ENCODE measurements at places on chromosomes 7 and 10.

- no peak for DNase-seq
Measured at GRCh38 chr7:116368965-116369364, 130.6 kb upstream of the CAV2 start.

DNA sequence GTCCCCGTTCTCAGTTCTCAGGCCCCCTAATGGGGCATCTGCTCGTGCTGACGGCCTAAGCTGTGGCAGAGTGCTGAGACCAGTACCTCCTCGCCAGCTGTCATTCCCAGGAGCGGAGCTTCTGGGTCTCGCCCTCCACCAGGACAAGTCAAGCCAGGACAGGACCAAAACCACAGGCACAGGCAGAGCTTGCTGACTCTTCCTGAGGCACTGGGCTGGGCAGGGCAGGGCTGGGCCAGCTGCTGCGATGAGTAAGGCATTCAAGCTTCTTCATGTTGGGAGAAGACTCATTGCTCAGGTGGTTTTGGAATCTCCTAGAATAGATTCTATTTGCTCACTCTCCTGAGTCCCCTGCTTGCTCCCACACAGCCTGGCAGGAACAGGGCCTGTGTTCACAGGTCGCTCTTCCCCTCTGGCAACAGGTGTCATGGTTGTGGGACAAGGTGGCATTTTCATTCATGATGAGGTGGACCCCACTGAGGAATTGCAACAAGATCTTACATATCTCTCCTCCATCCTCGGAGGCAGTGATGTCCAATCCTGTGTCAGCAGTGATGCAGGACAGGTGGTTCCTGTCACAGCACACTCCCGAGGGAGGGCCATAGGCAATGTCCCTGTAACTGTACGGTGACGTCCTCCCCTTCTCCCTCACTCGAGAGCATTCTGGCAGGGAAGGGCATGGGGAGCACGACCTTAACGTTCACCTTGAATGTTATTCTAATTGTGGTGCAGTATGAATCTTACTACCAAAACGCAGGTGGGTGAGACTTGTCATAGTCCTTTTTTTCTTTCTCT lies 17.0 kb upstream of the SH3PXD2A start:
- DNase-seq = no peak

DNA sequence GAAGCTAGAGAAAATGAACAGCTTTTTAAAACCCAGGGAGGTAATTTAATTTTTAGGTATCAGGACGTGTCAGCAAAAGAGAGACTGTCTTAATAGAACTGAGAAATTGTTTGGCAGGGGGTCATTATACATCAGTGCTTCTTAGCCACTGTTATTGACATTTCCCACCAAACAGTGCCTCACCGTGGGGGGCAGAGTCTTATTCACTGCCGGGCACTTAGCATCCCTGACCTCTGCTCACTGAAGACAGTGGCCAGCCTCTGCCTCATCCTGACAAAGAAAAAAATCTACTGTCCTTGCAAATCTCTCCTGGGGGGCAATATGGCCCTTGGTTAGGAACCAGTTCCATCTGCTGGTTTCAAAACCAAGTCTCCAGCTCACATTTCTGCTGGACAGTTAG lies 14.2 kb upstream of the MKI67 start:
- no peak for DNase-seq

- no peak for DNase-seq
Measured at GRCh38 chr7:70761711-70762328, 370.1 kb upstream of the GALNT17 start.

- DNase-seq = no peak
Measured at GRCh38 chr10:50527442-50528043, 96.2 kb downstream of the SGMS1 start.

DNA sequence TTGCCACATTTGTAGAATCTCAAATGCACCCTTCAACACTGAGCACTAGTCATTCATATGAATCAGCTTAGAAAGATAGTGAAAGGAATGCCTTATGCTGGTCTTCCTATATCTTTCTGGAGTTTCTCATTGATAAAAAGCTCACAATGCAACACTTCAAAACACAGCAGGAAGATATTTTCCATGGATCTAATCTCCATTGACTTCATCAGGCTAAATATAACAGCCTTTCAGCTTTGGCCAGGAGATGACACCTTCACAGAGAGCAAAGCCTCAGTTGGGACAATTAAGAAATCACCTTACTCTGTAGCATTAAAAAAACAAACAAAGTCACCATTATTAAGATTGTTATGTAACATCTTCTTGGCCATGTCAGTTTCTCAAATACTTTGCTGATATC lies 6.7 kb downstream of the NRP1 start:
- DNase-seq = no peak

- DNase-seq = no peak
Measured at GRCh38 chr7:11078247-11078834, 104.7 kb downstream of the PHF14 start.

DNA sequence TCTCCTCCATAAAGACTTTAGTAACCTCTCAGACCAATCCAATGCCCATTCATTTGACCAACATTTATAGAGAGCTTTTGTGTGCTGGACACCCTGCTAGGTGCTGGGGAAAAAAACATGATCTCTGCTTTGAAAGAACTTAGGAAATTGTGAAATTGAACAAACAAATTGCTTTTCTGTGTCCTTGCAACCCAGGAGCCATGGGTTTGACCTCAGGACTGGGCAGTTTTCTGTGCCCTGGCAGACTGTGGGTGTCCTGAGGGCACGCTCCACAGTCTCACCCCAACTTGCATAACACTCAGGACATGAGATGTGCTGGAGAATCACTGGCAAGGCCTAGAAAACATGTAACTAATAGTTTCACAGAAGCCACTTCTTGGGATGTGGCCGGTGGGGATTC lies 429.1 kb upstream of the ZMIZ1 start:
- no peak for DNase-seq

DNA sequence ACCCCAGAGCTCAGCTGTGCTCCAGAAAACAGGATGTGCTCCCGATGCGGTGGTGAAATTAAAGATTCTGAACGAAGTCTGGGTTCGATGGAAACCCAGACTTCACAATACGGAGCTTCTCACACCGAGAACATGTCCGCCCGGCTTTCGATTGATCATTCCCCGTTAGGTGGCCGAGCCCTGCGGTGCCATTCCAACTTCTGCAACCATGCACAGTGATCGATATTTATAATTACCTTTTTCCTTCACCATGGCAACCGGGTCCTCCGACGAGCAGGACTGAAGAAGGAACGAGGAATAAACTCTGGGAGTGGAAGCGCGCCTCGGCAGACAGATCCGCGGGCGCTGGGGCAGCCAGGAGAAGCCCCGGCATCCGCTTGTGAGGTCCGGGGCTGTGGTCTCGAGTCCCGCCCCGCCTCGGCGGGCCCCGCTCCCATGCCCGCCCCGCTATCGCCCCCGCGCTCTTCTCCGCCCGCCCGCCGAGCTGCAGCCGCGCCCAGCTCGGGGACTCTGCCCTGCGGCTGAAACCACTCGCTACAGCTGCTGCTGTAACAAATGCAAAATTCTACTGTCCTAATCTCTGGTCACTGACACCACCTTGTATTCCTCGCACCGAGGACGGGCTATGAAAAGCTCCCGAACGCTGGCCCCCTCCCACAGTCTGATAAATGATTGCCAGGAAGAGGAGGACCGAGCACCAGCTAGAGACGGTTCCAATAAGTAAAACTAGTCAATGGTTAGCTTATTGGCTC lies 26.2 kb downstream of the ABLIM1 start:
- peak; percentile 32 for DNase-seq

- DNase-seq = no peak
Measured at GRCh38 chr10:101974091-101974971, 81.6 kb downstream of the ARMH3 start.

DNA sequence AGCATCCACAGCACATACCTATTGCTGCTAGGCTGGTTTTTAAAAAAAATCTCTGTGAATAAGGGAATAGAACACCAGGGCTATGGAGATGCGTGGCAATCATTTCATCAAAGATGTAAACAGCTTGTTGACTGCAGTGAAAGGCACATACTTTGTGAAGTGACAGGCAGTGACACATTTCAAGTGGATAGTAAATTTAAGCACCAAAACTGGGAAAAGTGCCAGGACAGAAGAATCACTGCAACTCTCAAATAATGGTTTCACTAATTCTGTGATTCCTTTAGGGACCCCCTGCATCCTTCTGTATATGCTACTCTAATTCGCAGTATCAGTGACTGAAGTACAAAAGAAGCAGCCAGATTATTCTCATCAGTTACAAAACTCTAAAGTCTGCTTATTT lies 145.2 kb upstream of the KLF14 start:
- DNase-seq = no peak

DNA sequence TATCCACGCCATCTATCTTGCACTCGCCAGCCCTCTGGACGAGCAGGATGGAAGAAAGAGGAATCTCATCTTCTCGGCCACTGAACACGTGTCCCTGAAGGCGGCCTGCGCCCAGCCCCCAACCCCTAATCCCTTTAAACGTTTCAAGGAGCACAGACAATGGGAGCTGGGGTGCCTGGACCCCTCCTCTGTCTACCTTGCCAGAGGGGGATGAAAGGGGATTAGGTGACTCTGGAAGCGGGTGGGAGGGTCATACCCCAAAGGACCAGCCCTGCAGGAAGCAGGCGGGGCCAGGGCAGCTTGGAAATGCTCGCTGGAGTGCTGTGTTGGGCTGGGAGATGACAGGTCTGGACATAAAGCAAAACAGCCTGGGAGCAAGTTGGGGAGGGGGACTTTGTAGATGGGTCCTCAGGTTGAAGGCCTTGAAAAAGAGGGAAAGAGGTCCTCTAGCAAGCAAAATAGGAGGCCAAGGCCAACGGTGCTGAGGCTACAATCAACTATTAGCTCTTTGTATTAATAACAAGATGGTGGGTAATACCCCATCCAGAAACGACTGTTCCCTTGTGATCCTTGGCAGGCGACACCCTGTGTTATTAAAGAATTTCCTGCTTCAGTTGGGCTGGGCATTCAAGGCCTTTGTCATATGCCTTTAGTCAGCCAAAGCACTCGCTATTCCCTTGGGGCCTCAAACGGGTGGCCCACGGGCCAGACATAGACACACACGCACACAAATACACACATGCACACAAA lies 126.5 kb upstream of the UNC5B start:
- peak; percentile 49 for DNase-seq

DNA sequence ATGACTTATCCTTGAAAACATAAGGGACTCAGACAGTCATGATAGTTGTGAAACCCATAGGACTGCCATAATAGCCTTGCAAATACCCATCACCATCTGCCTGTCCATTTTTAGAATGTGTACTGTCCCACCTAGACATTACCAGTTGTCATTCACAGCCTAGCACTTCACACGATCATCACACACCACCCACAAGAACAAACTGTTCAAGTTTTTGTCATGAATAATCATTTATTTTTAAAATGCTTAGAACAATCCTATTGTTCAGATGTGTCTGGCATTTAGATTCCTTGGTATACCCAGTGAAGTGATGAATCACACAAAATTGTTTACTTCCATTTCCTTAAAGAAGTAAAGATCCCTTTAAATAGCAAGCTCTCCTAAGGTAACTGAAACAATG lies 46.6 kb downstream of the CCDC3 start:
- no peak for DNase-seq

- DNase-seq = no peak
Measured at GRCh38 chr7:129285111-129285510, 60.3 kb downstream of the AHCYL2 start.

GRCh38 chr10:91901784-91902677 lies 7.3 kb downstream of the FGFBP3 start:
- no peak for DNase-seq

DNA sequence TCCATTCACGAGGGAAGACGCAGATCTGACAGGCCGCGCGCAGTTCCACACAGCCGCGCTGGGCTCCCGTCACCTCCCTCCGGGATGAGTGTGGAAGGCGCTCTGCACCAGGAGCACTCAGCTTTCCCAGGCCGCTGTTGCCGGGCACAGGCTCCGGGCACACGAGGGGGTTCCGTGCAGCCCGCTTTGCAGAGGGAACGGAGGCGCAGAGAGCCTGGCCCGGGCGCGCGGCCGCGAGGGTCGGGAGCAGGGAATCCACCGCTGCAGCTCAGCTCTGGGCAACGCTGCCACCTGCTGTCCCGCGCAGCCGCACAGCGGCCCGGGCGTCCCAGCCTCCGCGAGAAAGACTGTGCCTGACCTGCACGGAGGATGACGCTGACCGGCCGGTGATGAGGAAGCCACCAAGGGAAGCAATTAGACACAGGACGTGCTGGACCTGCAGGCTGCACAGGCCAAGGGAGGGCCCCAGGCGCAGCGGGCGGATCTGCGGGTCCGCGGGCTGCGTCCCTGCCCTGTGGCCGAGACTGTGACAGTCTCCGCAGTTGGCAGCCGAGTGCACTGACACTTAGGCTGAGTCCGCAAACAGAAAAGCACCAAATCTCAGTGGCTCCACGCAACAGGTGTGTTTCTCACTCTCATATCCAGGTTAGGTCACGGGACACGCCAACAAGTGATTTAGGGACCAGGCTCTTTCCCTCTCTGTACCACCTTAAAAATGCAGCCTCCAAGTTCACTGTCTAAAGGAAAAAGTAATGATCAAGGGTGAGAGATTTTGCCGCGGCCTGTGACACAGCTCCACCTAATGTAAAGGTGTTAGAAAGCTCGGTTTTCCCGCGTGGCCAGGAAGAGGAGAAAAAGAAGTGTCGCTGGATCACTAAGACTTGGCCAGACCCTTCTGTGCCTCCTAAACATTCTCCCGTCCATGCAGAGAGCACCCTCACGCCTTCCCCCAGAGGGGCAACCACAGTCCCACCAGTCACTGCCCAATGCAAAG lies 94.5 kb downstream of the SEC61G start:
- peak; percentile 1 for DNase-seq

All from NCI-H1436 (cell line).